ENCODE measurements at places on chromosomes 2 and 18. TPM values are rescaled to one million over a fixed set of nuclear protein-coding genes. Genes with fewer than 3 reads are reported as not detected.

Gene PECR
- 17.0 TPM for total RNA-seq

Gene C2orf72
- 0.84 TPM for total RNA-seq

Gene RHBDD1
- 31.3 TPM for total RNA-seq

Gene SLC4A3
- 11.2 TPM for total RNA-seq

Gene TUBA3E
- total RNA-seq, result not detected

Gene CDKL4
- total RNA-seq, result 0.34 TPM

GRCh38 chr2:162030363-162031190, 43.4 kb downstream of the DPP4 start:
- no peak for DNase-seq

GRCh38 chr2:59296279-59296678, 1055.2 kb upstream of the FANCL start:
- no peak for DNase-seq

DNA sequence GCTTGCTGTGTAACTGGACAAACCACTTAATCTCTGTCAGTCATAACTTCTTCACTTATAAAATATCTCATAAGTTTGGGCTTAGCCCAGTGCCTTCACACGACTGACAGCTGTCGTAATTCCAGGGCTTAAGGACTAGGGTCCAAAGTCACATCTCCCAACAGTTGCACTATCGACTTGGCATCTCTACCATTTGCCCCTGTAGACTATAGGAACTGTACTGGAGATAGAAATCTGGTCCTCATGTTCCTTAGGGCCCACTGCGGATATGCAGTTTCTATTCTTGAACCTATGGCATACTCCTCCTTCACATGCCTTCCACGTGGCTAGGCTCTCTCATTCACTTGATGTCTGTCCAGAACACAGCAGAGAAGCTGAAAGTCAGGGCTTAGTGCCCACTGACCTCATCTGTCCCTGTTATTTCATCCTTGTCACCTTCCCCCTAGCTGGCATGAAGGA, 2.7 kb downstream of the ABHD1 start:
- DNase-seq, result no peak

GRCh38 chr2:222442665-222443064, 18.3 kb downstream of the SGPP2 start:
- DNase-seq, result no peak

DNA sequence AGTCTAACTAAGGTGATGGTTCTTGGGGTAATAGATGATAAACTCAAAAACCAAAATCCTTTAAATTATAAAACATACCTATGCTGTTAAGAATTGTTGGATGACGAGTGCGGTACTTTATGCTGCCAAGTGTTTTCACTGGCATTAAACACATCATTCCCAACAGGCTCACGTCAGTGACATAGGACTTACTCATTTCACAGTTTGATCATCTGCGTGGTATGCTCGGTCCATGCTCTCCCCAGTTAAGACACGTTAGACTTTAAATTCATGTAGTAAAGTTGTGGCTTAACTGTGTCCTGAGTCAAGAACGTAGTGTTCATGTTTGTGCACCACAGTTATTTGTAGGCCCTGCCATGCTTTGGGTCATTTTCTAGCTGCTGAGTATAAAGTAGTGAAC, 125.6 kb upstream of the MYT1L start:
- peak; percentile 63 for DNase-seq

DNA sequence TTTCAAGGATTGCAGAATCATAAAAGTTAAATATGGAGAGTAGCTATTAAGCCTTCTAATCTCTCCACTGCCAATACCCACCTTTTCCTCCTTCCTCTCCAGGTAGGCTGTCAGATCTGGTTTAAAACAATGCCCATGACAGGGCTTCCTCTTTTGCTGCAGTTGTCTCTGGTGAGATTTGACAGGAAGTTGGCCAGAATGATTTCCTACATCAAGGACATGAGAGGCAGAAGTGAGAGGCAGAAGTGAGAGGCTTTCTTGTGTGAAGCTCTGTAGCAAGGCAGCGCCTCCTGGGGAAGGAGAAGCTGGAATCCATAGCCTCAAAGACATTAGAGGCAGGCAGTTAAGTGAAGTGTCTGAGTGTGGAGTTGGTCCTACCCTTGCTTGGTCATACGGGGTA, 385.7 kb downstream of the HRH4 start:
- DNase-seq, result no peak

DNA sequence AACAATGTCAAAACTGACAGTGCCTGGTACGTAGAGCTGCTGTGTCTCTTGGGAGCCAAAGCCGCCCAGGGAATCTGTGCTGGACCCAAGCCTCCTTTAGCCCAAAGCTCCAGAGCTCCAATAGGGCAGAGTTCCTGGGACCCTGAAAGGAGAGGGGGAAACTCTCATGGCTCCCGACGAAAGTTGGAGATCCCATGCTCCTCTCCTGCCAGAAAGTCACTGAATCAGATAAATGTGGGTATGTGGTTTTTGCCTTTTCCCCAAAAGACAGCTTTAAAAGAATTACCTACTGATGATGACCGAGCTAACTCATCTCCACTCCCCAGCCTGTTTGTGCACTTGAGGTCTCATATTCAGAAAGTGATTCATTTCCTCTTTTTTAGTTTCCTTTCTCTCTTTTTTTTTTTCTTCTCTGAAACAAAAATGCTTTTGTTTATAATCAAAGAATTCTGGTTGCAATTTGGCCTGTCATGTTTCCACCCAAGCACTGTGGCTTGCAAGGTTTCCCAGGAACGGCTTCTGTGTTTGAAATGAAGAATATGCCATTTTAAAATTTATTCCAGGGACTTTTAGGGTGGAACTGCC, 14.1 kb upstream of the PMAIP1 start:
- DNase-seq, result peak; percentile 93

- peak; percentile 76 for DNase-seq
Observed at GRCh38 chr2:119468154-119468955, 36.7 kb downstream of the TMEM37 start.

DNA sequence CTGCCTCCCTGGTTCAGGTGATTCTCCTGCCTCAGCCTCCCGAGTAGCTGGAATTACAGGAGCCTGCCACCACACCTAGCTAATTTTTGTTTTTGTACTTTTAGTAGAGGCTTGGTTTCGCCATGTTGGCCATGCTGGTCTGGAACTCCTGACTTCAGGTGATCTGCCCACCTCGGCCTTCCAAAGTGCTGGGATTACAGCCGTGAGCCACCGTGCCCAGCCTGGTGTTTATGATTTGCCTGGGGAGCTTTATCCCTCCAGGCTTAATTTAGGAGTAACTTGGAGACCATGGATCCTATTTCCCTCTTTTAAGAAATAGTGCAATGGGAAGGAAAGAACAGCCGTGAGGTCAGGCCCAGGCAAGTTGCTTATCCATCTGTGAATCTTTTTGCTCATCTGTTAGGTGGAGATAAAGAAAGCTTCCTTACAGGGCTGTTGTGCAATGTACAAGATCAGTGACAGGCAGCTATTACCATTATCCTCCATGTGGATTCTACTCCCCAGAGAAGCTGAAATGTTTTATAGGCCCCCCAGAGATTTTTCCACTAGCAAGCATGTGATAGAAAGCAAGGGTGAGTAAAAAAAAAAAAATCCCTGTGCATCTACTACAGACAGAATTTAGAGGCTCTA, 104.9 kb upstream of the MGAT5 start:
- DNase-seq, result no peak

DNA sequence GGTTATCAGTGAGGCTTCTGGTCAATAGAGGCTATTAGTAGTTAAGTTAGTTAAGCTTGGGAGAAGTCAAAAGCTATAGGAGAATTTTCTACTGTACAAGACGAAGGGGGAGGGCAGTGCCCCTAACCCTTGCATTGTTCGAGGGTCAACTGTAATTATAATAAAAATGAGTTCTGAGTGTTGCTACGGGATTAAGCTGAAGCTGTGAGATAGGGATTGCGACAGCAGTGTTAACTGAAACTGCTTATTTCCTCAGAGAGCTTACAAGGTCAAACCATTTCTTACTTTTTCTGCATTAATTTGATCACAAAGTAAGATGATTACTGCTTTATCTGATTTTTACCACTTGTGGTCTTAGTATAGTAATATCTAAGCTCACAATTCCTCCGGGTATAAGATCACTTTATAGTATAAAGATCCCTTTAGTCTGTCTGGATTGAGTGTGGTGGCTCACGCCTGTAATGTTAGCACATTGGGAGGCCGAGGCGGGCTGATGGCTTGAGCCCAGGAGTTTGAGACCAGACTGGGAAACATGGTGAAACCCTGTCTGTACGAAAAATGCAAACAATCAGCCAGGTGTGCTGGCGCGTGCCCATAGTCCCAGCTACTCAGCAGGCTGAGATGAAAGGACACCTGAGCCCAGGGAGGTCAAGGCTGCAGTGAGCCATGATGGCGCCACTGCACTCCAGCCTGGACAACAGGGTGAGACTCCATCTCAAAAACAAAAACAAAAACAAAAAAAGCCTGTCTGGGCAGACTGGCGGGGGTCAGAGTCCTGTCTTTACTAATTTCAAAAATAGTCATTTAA, 119.5 kb upstream of the TLK1 start:
- DNase-seq, result no peak

DNA sequence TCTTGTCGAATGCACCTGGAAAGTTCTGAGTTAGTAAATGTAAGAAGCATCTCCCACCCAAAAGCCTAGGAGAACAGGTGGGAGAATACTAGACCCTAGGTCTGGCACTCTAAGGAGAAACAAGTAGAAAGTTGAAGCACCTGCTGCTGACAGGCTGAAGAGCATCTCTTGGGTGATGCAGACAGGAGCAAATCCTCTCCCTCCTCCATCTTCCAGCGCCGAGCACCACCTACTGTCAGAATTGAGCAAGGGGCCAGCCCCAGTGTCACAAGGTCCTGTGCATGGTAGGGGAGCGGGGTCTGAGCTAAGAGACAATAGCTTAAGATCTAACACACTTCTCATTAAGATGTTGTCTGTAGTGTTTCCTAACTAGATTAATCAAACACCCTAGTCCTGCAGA, 52.9 kb downstream of the HK2 start:
- no peak for DNase-seq

DNA sequence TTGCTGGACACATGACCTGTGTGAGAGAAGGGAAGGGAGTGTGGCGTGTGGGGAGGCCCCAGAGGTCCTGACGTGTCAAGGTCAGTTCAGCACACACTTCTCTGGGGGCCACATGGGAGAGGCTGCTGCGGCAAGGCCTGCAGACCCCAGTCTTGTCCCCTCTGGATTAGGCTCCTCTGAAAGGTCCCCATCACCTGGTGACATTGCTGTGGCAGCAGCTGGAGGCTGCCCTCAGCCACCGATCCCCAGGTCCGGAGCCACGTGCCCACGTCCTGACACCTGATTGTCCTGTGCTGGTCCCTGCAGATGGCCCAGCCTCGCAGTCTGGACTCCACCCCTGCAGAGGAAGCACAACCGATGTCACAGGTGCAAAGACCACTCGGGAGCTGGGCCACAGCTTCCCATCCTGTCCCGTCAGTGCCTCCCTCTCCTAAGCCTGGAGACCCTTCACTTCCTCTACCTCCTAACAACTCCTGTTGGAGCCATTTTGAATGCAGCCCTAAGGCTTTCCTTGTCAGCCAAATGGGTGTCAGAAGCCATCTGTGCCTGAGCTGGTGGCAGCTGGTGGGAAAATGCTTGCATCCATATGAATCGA, 12.7 kb downstream of the TMEM177 start:
- no peak for DNase-seq

GRCh38 chr18:44777457-44778192, 96.9 kb downstream of the SETBP1 start:
- no peak for DNase-seq

DNA sequence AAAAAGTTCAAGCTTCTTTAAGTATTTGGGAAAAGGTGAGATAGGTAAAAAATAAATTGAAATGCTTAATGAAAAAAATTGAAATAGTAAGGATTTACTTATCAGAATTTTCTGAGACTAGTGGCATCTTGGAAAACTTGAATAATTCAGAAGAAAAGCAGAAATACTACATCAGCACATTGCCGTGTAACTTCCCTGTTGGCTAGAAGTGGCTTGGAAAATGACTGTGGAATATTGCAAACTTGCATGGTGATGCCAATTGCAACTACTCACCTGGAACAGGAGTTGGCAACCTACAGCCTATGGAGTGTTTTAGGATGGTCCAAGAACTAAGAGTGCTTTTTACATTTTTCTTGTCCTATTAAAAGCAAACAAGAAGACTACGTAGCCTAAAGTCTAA, 603.5 kb upstream of the VRK2 start:
- no peak for DNase-seq

GRCh38 chr2:26347286-26347865, 787 bp upstream of the ADGRF3 start:
- peak; percentile 39 for DNase-seq
